CD4-positive, alpha-beta T cell treated with Interleukin-2 at 100 ng/mL for 4 hours (primary cell): ENCODE measurements at places on chromosomes 5 and 9.

GRCh38 chr9:109020581-109021511 lies 7.5 kb upstream of the CTNNAL1 start:
- DNase-seq = no peak

DNA sequence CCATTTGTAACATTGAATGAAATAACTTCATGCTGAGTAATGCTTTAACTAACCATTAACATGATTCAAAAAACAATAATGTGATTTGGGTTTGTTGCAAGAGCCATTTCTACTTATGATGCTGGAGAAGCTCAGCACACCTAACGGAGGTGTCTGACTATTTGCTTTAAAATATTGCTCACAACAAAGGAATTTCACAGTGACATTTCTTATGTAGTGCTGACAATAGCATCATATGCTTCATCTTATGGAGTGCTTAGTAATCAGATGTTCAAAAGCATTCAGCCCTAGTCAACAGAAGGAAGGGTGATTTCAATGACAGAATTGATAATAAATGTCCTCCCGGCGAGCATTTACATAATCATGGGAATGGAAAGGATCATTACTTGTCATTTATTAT lies 1003.3 kb upstream of the COX7C start:
- DNase-seq = no peak

GRCh38 chr5:179776411-179776938 lies 17.3 kb upstream of the LTC4S start:
- DNase-seq = no peak

DNA sequence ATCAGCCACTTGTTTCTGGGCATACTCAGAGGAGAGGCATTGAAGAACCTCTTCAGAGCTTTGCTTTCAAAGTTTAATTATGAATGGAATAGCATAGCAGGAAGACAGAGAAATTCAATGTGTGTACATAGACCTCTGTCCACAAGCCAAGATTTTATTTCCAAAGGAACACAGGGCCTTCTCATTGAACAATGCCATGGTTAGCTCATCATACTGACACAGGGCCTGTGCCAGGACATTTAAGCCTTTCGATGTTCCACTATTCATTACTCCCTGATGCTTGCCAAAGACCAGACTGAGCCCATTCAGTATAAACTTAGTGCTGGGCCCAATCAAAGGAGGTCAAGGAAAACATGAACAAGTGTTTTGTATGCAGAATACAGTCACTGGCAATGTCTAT lies 280.8 kb downstream of the FBXL17 start:
- no peak for DNase-seq

DNA sequence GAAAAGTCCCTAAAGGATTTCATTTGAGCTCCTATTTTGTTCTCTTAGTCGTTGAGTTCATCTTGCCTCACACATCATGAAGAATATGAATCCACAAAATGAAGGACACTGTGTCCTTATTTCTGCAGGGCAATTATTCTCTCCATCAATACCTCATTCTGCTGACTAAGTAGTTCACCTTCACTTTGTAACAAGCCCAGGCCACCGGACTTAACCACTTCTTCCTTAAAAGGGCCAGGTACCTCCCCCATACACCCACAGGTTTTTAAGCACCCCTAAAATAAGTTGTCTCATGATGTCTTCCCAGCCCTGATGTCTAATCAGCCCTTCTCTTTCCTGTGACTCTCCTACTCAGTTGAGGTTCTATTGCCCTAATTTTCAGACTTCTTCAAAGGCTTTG lies 67.1 kb upstream of the PLPP6 start:
- DNase-seq = no peak
